MG63 (cell line): ENCODE measurements at places on chromosomes 7 and 10. TPM values are rescaled to one million over a fixed set of nuclear protein-coding genes. Genes with fewer than 3 reads are reported as not detected.

Gene RPEL1
- 0.03 TPM in 1 of 2 replicates, not detected in the other for total RNA-seq

Gene CCDC186
- 1.2 and 5.1 TPM in 2 replicates for total RNA-seq

Gene CALHM1
- total RNA-seq, result not detected in 2 replicates

Gene IGFBP1
- total RNA-seq, result not detected in 2 replicates
